ENCODE measurements at places on chromosomes 7 and 10.
A peak's percentile ranks its signal among the peaks of the same experiment; 100 is the strongest.

GRCh38 chr10:101310529-101311184 lies 43.3 kb upstream of the BTRC start:
- no peak for DNase-seq

GRCh38 chr7:112444505-112444904 lies 5.8 kb upstream of the IFRD1 start:
- no peak for DNase-seq

GRCh38 chr10:13674645-13675588 lies 88.2 kb downstream of the PRPF18 start:
- DNase-seq: no peak

GRCh38 chr7:116576350-116577319 lies 51.8 kb downstream of the CAV1 start:
- DNase-seq: no peak

- DNase-seq: no peak
Observed at GRCh38 chr10:27661514-27662286, 83.9 kb downstream of the MKX start.

DNA sequence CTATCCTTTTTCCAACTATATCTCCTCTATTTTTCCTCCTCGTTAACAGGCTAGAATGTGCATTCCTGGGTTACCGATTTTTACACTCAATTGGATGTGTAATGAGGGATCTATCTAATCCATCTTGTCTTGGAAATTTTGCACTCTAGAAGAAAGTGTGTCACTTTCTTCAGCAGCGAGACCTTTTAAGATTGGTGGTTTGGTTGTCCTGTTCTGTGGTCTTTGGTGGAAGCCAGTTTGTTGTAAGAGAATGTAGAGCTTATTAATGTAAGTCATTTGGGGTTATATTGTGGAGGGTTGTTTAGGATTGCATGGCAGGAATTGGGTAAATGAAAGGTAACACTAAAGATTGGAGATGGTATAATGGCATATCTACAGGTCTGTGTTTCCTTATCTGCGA lies 16.7 kb downstream of the CDK1 start:
- DNase-seq: no peak

DNA sequence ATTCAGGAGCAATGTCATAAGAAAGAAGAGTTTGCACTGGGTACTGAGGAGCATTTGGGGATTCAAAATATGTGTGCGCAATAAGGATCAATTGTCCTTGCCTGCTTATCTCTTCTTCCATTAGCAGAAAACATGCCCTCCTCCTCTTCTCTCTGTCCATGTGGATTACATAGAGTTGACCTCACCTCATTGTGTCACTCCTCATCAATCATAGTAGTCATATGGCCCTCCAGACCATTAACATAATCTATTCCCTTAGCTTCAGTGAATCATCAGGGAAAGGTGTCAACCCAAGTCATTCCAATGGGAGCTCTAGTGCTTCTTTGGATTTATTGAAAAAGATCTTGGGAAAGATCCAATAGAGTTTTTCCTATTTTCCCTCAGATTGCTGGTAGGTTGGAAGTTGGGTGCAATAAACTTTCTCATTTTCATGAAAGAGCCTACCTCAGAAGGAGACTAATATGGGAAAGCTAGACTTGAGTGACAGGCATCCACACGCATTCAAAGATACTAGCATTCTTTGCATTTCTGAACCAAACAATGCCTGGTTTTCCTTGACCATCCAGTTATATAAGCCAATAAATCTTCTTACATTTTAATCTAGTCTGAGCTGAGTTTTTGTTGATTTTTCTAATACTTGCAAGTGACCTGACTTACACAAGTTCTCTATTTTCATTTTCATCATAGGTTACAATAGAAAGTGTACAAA lies 71.5 kb upstream of the FAM13C start:
- no peak for DNase-seq

GRCh38 chr7:149722356-149722957 lies 50.9 kb downstream of the ZNF467 start:
- no peak for DNase-seq

GRCh38 chr10:111551001-111551400 lies 474.2 kb downstream of the ADRA2A start:
- no peak for DNase-seq

DNA sequence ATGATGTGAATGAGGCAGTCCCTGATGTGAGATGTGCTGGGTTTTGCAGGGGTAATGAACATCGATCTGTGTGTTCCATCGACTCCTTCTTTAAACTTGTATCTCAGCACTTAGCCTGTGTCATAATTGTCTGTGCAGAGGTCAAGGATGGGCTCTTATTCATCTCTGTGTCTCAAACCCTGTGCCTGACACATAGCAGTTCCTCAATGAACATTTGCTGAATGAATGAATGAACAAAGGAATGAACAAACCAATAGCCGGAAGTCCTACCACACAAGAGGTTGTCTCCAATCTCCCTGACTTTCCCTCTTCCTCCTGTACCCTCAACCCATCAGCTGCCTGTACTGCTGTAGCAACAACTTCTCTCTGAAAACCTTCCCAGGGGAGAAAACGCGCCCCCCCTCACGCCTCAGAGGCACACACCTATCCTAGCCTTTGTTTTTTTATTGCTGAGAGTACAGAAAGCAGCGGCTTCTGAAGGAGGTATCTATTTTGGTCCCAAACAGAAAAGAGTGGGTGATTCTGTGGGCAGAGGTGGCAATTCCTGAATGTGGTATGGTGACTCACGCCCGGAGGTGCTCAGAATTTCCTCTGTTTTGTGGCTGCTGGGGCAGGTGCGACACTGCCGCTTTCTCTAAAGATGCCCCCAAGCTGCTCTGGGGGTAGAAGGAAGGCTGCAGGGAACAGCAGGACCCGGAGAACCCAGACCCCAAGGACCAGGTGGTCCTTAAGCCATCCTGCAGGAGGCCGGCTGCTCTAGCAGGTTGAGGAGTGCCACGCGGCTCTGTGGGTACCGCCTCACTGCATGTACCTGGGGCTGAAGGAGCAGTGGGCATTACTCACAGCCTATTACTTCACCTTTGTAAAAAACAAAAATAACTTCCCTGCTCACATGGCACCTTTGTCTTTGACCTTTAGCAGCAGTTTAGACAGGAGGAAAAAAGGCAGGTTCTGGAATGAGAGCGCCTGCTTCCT lies 9.6 kb downstream of the IL2RA start:
- DNase-seq: peak; percentile 62

DNA sequence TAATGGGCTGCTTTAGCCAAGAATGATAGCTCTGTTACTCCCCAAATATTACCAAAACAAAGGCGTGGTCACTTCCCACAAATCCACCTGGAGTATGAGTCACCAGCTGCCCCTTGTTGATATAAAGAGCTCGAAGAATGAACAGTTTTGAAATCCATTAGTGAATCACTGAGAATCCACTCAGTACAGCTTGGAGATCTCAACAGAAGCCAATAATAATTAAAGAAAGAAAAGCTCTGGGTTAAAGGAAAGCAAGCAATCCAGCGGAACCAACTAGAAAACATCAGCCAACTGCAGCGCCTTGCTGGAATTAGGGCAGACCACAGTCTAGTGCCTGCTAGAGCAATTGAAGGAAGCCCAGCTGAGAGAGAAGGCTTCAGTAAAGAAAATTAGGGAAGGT lies 576.0 kb upstream of the C7orf33 start:
- no peak for DNase-seq

DNA sequence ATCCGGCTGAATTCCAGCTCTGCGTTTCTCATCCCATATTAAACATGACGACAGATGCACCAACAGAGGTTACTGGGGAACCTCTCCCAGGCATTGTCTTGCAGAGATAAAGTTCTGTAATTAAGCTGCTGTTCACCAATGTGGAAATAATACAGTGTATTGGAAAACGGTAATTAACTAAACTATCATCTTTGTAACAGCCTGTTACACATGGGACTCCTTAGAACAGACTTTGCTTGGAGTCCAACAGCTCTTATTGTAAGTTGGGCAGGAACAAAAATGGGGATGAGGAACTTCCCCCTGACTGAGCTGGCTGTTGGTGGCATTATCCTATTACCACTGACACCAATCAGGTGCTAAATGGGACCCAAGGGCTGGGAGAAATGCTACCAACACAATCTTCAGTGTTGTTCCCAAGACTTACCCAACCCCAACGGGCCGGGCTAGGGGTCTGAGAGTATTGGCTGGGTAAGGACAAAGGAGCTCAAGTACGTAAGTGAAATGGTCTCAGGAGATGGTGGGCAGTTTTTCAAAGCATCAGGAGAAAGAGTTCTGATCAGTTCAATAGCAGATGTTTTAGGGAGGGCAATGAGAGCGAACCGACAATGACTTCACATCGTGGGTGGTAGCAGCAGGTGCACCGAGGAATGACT lies 759.4 kb downstream of the GRID1 start:
- DNase-seq: no peak

Data from PC-9 (cell line).